NCI-H1048 (cell line): ENCODE measurements at places on chromosomes 7 and 10.

DNA sequence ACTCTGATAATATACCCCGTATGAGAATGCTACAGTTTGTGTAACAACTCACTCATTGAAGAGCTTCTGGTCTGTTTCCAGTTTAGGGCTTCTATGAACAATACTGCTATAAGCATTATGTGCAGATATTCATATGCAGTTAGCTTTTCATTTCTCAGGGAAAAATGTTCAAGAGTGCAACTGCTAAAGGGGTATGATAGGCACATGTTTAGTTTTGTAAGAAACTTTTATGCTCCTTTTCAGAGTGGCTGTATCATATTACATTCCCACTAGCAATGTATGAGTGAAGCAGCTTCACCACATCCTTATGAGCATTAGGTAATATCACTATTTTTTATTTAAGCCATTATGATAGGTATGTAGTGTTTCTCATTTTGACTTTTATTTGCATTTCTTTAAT is 182.6 kb upstream of the CXCL12 start:
- DNase-seq: no peak

DNA sequence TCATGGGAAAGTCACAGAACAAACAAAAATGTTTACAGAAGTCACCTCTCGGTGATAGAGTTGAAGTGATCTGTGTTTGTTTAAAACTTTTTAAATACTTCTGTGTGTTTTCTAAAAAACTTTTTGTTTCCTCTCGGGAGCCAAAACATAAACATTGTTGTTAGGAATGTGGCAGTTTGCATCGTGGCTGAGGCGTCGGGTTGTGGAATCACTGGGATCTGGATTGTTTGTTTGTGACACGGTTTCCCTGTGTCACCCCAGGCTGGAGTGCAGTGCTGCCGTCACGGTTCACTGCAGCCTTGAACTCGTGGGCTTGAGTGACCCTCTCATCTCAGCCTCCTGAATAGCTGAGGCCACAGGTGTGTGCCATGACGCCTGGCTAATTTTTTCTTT is 29.0 kb upstream of the SUN1 start:
- DNase-seq: no peak

- DNase-seq: no peak
Observed at GRCh38 chr10:110387983-110388686, 83.4 kb upstream of the SMNDC1 start.

DNA sequence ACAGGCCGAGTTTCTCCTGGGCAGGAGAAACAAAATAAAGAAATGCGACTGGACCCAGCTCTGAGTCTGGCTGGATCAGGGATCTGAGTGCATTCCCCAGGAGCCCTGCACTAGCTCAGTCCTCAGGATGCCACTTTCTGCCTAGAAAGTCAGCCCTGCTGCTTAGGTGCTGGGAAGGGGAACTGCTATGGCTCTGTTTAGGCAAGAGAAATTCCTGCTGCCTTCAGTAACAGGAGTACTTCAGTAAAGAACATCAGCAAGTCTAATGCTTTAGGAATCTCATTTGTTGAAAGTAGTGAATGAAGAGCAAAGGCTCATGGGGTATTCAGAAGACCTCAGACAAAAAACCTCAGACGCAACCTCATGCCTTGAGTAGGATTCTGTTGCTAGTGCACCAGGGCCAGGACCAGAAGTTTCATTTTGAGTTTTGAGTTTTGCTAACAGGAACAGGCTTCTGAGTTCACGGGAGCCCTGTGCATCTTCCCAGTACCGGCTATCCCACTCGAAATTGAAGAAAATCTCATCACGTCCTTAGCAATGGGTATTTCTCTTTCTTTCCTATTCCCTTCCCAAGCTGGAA is 170.8 kb upstream of the CDCA7L start:
- DNase-seq: no peak

- DNase-seq: no peak
Observed at GRCh38 chr7:91503934-91504555, 239.8 kb downstream of the FZD1 start.

DNA sequence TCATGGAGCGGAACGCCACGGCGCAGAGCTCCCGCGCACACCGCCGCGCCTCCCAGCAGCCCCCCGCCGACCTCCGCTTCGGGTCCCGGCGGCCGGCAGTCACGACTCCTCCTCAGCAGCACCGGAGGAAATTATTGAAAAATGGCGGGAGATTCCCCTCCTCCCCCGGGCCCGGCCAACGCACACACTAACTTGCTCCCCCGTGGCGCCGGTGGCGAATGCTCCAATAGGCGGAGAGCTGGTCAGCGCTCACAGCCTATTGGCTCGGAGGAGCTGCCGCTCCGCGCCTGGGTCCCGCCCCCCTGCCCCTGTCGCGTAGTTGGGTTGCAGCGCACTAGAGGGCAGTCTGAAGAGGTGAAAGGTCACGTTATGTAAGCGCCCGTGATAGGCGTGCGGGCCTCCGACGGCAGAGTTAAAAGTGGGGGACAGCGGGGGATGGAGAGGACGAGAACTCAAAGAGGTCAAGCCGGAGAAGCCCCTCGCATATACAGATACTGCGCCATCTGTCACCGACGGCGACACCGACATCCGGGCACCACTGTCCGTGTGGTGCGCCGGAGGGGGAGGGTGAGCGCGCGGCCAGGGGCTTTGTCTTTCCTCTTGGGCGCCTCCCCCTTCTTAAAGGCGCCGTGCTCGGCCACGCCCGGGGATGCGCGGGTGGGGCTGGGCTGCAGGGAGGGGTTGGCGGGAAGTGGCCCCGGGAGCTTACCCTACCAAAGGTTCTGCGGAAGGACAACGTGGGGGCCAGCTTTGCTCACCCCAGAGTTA is at the start of gene BAZ1B:
TSS of gene BAZ1B (minus strand) at position 189 of the 768 bp plus-strand sequence. CDS start 360 bp downstream, outside the sequence.
- DNase-seq: peak; percentile 98

DNA sequence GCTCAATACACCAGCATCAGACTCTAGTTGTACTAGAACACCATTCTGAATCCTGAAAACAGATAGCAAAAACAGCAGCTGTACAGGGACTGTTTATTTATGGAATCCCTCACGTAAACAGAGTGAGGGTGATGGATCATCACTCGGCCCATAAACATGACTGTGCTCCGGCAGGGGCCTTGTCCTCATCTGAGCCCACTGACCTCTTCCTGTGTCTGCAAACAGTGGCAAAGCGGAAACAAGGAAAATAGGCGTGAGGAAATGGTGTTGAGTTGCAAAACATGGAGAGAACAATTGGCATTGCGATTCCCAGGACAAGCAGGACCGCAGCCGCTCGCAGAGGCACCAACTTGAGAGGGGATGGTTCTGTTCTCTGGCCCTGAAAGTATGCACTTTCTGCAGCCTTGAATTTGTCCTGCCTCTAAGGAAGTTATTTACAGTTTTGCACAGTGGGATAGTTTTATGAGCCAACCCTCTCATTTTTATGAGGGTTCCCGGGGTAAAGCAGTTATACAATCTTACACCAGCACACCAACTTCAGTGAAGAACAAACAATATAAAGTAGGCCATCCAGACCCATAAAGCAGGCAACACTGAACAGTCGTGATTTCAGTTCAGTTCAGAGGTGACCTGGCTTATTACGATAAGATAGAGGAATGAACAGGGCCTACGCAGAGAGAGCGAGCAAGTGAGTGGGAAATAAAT is 248.0 kb upstream of the FZD8 start:
- DNase-seq: no peak

DNA sequence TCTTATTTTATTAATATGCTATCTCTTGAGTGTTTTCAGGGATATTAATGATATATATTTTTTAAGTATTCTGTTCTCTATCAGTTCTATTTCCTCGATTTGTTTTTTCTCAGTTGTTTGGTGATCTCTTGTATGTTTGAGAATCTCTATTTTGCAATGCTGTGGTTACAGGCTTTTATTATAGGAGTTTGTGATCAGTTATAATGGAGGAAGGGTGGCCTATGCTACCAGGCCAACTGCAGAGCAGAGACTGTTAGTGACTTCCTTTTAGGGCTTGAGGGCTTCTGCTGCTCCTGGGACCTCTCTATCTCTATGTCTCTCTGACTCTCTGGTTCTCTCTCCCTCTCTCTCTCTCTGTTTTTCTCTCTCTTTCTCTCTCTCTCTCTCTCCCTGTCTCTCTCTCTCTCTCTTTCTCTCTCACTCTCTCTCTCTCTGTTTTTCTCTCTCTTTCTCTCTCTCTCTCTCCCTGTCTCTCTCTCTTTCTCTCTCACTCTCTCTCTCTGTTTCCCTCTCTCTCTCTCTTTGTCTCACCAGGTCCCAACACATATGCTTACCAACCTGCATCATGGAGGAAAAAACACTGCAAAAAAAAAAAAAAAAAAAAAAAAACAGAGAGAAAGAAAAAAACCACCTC is 69.4 kb upstream of the CAV2 start:
- DNase-seq: no peak

GRCh38 chr10:129516846-129517679 is 50.0 kb downstream of the MGMT start:
- DNase-seq: no peak

DNA sequence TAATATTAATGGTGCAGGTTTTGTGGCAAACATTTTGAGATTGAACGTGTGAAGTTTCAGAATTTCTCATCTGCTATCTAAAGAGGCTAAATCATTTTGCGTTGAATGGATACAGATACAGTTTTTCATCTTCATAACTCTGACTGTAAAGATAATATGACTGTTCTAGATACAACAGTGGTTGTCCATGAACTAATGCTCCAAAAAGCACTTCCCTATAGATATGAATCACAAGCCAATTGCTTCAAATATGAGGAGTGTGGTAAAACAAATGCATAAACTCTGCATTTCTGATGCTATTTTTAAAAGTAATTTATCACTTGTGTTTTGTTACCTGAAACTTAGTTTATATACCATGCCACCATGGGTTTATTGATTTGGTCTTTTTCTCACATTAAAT is 750.1 kb downstream of the MAGI2 start:
- DNase-seq: no peak

DNA sequence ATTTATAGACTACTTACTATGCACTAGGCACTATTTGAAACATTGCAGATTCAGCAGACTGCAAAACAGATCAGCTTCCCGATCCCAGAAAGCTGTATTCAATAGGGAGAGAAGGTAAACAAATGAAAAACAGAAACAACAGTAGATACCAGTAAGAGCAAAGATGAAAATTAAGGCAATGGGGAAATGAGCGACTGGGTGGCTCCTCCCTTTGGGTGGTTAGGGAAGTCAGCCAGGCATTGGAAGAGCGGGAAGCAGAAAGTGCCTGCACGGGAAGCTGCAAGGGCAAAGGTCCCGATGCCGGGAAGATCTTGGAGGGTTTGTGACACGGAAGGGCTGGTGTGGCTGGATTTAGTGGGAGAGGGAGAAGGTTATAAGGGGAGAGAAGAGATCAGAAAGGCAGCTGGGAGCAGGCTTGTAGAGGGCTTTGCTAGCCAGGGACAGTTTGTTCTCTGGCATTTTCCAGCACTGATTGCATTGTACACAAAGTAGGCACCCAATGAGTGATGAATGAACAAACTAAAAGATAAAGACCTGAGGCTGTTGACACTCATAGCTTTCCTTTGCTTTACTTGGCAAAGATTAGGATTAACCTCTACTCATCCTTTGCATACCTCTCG is 67.8 kb downstream of the NAMPT start:
- no peak for DNase-seq

- no peak for DNase-seq
Observed at GRCh38 chr10:14524691-14525324, 194.1 kb upstream of the FRMD4A start.

- DNase-seq: no peak
Observed at GRCh38 chr10:68831961-68832455, 4.7 kb downstream of the STOX1 start.
